ENCODE measurements at places on chromosomes 5 and 9.

- peak; percentile 72 for DNase-seq
Measured at GRCh38 chr5:78509884-78510769, 138.4 kb downstream of the LHFPL2 start.

- no peak for DNase-seq
Measured at GRCh38 chr9:89386797-89387196, 68.5 kb downstream of the SECISBP2 start.

DNA sequence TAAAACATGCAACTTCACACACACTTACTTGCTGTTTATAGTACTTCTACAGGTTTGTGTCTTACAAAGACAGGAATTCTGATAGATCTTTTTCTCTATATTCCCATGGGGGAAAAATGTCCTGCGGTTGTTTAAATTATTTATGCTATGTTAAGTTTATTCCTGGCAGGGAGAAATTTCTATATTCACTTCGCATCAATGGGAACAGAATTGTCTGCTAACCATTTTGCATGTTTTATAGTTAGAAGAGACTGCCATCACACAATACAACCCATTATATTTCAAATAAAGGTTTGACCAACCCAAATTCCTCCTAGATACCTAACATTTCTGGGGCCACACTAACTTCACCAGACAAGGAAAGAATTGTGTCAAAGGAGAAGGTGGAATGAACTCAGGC is 110.0 kb upstream of the PRR16 start:
- no peak for DNase-seq

- DNase-seq = no peak
Measured at GRCh38 chr5:148805326-148806290, 20.8 kb upstream of the ADRB2 start.

DNA sequence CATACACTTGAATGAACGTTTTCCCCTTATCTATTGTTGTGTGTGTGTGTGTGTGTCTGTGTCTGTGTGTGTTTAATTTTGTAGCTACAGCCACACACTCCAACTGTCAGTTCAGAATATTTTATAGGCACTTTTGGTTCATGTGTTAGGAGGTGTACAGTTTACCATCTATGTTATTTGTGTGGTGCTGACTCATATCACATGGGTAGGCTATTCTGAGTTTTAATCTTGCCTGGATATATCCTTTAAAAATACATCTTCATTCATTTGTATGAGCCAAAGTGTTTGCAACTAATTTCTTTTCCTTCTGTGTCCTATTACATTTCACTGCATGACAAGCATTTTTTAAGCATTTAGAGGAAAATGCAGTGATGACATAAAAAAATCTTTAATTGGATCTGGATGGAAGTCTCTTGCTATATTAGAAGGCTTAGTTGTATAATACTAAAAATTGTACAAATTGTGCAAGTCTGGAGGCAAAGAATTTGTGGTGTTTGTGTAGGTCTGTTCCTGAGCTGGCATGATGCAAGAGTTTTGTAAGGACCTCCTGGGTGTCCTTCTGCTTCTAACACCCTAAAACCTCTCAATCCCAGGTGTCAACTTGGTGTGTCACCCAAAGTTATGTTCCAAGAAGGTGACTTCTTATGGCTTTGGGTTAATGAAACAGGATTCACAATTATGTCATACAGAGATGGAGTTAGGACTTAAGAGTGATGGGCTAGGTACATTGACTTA is 52.4 kb upstream of the HMHB1 start:
- DNase-seq = no peak

- no peak for DNase-seq
Measured at GRCh38 chr5:134059758-134060495, 54.6 kb upstream of the TCF7 start.

DNA sequence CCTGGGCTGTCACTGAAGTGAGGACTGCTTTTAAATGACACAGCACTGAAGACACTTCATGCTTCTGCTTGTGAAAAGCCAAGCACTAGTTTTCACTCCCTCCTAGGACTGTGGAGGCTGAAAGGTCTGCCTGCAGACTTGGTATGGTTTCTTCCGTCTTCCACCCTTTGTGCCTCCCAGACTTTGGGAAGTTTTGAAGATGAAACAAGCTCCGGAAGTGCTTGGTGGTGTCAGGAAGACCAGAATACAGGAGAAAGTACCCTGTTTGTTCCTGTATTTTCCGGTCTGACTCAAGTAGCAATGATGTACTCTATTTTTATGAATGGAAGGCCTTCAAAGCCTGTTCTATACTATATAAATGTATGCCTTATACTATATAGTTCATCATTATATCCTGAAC is 222.7 kb downstream of the PDZD2 start:
- no peak for DNase-seq

GRCh38 chr9:95080961-95081647 is 236.4 kb downstream of the FANCC start:
- peak; percentile 67 for DNase-seq

GRCh38 chr5:180333661-180334060 is 19.5 kb downstream of the GFPT2 start:
- no peak for DNase-seq

All from posterior cingulate gyrus (tissue), 11 donors.